ENCODE measurements at places on chromosomes 5 and 9.

DNA sequence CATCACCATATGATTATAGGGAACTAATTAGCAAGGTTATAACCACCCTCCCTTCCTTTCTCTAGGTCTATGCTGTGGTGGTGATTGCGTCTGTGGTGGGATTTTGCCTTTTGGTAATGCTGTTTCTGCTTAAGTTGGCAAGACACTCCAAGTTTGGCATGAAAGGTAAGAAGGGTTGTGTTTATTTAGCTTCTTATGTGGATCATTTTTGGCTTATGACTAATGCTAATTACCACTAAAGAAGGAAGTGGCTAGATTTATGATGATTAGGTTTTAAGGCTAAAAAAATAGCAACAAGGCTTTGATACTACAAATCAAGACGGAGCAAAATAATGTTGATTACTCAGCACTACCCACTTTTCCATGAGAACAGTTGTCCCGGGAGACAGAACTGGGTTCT lies 82.4 kb downstream of the NTRK2 start:
- peak; percentile 16 for DNase-seq

DNA sequence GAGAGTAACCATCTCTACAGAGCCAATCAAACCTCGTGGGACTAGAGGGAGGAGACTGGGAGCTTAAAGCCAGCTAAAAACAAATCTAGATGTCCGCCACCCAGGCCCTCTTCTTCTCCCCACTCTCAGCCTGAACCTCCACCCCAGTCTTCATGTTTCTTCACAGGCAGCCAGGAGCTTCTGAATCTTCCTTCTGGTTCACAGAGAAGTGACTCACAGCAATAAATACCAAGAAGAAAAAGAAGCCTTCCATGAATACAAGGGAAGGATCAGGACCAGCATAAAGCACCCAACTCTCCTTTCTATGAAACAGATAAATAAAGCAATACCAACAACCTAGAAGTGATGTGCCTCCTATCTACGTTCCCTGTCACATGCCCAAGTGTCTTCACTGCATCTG lies 103.3 kb upstream of the SLIT3 start:
- no peak for DNase-seq

DNA sequence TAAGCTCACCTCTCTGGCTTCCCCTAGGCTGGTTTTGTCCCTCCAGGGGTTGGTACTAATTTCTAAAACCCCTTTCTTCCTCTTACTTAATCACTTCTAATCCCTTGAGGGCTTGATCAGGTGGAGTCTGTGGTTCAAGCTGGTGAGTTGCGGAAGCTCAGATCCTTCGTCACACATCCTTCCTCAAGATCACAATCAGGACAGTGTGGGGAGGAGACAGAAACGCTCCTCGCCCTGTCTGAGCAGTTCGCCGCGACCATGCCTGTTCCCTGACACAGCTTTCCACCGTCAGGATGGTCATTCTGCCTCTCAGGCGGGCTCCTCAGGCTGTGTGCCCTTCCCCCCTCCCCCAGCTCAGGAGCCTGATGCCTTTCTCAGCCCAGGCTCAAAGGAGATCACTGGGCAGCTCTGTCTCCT lies 24.3 kb downstream of the CPLX2 start:
- no peak for DNase-seq

- DNase-seq: no peak
Observed at GRCh38 chr5:172002840-172003512, 3.5 kb downstream of the FBXW11 start.

DNA sequence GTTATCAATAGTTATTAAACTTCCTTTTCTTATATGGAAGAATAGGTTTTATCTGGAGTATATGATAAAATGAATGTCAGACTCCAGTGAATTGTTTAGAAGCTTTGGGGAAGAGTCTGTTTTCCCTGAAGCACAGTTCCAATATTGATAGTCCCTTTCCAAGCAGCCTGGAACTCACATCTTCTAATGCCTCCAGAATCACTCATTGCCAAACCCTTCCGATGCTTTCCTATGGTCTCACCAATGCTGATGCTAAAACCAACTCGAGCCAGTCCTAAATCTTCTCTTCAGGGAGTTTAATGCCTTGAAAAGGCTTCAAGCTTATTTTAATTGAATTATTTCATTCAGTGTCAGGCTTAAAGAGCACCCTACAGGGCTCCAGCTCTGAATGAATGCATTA lies 121.2 kb downstream of the PTTG1 start:
- no peak for DNase-seq

DNA sequence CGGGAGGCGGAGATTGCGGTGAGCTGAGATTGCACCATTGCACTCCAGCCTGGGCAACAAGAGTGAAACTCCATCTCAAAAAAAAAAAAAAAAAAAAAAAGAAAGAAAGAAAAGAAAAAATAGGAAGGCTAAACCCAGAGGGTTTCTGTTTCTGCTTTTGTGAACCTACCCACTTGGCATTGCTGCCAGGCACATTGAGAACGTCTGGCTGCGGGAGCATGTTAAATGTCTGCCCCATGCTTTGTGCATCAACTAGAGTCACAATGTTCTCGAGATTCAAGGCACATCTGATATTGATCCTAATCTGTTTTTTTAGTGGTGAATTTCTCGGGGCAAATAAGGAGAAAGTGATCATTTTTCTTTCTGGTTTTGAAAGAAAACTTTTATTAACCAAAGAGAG lies 2.8 kb downstream of the SLC25A25 start:
- no peak for DNase-seq

Data from kidney epithelial cell (primary cell).